Cortex of kidney (tissue), 1 donor: ENCODE measurements at places on chromosomes 3 and 15.

GRCh38 chr3:105912891-105913290 lies 44.1 kb upstream of the CBLB start:
- no peak for DNase-seq

- no peak for DNase-seq
Observed at GRCh38 chr3:165343185-165343584, 147.0 kb upstream of the SLITRK3 start.

DNA sequence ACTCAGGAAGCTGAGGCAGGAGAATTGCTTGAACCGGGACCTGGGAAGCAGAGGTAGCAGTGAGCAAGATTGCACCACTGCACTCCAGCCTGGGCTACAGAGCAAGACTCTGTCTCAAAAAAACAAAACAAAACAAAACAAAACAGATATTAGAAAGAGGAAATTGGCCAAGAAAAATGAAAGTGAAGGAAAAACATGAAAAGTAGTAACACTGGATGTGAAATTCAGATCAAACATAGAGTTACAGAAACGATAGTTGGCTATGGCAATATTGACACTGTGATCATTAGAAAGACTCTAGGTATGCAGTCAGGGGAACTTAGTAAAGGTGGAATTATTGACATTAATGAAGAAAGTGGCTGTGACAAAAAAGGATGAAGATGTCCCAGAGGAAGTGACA lies 13.2 kb upstream of the TIPARP start:
- no peak for DNase-seq

GRCh38 chr3:154334973-154335420 lies 10.7 kb upstream of the DHX36 start:
- DNase-seq, result no peak

DNA sequence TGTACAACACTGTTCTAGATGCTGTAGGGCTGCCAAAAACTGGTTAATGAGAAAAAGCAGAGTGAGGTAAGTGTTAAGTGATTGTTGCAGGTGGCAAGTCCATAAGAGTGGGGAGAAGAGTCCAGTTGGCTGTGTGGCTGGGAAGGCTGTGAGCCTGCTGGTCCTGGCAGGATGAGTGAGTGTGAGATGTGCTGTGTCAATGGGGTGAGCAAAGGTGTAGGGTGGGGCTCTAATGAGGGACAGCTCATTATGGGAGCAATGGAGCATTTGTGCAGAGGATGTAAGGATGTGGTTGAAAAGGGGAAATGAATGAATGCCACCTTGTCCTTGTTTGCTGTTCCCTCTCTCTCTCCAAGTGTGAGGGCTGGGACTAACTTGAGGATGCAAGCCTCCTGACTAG lies 145.3 kb upstream of the ROPN1 start:
- DNase-seq, result no peak

- DNase-seq, result no peak
Observed at GRCh38 chr15:78761891-78762385, 49.3 kb downstream of the ADAMTS7 start.
